ENCODE measurements at places on chromosomes 2 and 18.
A peak's percentile ranks its signal among the peaks of the same experiment; 100 is the strongest.

GRCh38 chr2:12433626-12433990 is 283.1 kb upstream of the TRIB2 start:
- DNase-seq, result no peak

- DNase-seq, result no peak
These were observed 152.5 kb upstream of the APCDD1 start for GRCh38 chr18:10301831-10302483.

DNA sequence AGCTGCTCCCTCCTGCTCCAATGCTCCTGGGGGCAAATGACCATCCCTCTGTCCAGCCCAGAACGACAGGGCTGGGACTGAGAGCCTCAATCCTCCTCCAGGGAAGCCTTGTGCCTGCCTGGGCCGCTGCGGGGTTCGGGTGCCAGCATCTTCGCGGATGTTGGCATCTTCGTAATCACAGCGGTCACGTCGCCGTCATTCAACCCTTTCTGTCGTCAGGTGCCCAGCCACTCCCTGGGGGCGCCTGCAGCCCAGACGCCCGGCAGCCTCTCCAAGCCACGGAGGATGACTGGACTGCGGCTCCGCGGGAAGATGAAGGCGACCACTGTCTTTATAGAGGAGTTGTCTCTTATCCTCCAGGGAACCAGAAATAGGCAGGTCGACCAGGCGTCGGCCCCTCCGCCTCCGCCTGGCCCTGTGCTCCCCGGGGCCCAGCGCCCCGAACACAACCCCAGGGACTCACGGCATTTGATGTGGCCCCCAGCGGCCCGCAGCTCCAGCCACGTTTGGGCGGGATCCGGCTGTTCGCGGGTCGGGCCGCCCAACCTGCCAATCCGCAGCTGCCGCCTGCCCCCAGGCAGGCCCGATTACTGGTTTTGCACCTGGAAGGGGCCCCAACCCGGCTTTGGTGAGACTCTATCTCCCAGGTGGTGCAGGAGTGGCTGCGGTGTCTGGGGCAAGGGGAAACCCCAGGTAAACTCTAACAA is 113.9 kb downstream of the THNSL2 start:
- no peak for DNase-seq

DNA sequence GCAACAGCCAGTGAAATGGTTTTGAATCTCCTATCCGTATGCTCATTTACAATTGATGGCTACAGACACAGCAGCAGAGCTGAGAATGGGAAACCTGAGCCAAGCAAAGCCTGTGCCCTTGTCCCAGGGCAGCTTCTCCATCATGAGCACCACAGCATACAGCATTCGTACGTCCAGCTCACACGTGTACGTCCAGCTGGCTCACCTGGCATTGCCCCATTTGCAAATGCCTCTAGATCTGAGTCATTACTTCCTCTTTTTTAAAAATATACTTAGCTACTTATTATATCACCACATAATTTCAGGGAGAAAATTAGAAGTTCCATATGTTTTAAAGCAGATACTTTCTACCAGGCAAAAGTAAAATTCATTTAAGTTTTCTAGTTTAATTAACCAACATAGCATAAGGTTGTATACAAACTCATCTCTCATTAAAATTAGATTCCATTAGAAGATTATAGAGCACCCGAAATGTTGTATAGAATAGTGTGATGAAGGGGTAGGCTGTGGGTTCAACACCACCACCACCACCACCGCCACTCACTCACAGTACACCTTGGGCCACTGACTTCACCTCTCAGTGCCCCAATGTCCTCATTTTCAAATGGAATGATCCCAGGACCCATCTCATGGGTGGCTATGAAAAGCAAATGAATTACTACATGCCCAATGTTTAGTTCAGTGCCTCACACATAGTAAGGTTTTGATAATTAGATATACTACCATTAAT is 31.4 kb upstream of the TMEM177 start:
- DNase-seq, result no peak

- DNase-seq, result no peak
These were observed 251.1 kb downstream of the CYP26B1 start for GRCh38 chr2:71896385-71897136.

DNA sequence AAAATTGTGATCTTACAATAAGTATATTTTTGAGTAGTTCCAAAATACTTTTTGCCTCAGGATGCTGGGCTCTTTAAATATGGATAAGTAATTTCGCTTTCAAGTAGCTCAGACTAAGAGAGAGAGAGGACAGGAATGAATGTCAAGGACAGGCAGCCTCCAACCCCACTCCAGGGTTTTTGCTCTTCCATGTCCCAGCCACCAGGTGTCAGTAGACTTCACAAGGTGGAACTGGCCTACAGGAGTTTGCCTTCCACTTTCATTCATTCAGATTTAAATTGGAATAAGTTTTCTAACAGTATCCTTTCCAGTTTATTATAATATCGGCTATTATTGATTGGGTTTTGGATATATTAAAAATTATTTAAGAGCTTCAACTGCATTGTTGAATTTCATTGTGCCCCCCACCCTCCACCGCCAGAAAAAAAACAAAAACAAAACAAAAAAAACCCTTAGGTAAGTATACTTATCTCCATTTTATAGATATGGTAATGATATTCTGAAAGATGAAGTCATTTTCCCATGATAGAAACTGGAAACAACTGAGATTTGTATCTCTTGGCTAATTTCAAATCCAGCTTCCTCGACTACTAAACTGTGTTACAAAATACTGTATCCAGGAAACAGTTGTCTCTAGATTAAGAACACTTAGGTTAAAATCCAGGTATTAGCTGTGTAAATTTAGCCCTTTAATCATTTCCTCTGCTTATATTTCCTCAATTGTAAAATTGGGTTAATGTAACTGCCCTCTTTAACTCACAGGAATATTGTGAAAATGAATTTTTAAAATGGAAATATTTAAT is 793.1 kb downstream of the ERBB4 start:
- peak; percentile 36 for DNase-seq

- peak; percentile 7 for DNase-seq
These were observed 1.4 kb downstream of the RNF138 start for GRCh38 chr18:32093102-32093511.

DNA sequence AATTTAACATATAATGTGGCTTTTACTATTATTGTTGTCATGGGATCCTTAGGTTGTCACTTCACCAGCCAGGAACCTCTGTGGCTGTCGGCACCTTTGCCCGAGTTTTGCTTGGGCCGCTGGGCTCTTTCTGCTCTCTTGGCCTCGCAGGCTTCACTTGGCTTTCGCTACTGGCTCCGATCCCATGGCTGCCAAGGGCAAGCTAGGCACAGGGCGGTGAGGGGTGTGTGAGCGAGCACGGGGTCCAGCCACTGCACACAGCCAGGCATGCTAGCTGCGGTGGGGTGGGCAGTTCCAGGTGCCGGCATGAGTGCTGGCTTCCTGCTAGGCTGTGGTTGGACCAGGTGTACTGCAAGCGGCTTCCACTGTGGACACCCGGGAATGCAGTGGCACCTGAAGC is 23.4 kb upstream of the RAPGEF4 start:
- DNase-seq, result no peak

DNA sequence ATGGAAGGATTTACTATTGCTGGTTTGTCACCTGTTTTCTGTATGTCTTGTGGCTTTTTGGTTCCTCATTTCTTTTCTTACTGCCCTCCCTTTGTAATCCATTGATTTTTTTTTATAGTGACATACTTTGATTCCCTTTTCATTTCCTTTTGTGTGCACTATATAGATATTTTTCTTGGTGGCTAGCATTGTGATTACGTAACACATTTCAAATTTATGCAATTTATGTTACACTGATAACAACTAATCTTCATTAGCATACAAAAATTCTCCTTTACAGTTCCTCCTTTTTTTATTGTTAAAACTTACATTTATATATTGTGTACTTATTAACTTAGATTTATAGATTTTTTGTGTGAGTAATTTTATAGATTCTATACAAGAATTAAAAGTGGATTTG is 80.6 kb downstream of the OTX1 start:
- DNase-seq, result no peak

DNA sequence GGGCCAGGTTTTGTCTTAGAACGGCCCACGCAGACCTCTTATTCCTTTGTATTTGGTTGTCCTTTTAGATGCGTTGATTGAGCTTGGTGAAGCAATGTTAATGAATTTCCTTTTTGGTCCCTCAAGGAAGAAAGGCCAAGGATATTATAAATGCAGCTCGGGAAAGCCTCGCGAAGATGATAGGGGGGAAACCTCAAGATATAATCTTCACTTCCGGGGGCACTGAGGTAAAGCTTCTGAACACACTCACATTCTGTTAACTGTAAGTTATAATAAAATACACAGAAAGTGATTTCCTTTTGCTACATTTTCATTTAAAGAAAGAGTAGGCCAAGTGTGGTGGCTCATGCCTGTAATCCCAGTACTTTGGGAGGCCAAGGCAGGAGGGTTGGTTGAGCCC is 7.1 kb downstream of the SCLY start:
- no peak for DNase-seq
